ENCODE measurements at places on chromosomes 3 and 15.

- DNase-seq, result no peak
These were observed 507.1 kb downstream of the GRM7 start for GRCh38 chr3:7367968-7368367.

GRCh38 chr15:41908736-41909461, 15.0 kb upstream of the SPTBN5 start:
- DNase-seq, result no peak

GRCh38 chr3:42975456-42975855, 3.7 kb upstream of the GASK1A start:
- DNase-seq, result no peak

DNA sequence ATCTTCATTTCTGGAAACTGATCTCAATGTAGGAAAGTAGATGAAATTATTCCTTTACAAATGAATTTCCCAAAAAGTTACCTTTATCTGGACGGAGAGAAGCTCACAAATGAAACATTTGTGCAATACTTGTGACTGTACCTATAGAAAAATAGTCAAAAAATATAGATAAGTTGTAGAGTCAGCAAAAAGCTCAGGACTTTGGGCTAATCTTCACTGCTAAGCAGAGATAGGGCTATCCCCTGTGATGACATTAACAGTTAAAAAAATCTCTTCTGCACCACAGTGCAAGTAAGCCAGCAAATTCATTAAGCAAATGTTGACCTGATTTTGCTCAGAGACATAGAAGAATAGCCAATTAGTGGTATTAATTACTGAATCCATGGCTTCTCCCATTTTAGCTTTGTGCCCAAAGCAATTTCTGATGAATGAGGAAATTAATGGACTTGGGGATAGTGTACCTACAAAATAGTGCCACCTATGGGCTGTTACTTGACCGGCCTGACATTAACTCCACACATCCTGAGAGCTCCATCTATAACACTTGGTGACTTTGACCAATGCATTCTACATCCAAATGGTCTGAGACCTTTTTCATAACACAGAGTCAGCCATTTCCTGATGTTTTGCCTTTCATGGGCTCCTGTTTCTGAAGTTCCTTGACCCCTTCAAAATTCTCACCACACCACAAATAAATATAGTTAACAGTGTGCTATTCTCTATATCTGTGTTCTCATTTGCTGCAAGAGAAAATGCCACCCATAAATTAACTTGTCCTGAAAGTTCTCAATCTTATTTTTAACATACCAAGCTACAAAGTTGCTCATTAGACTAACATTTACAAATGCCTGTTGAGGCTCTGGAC, 105.0 kb downstream of the SSR3 start:
- peak; percentile 35 for DNase-seq

GRCh38 chr3:71066849-71067261, 516.7 kb downstream of the FOXP1 start:
- DNase-seq, result no peak

DNA sequence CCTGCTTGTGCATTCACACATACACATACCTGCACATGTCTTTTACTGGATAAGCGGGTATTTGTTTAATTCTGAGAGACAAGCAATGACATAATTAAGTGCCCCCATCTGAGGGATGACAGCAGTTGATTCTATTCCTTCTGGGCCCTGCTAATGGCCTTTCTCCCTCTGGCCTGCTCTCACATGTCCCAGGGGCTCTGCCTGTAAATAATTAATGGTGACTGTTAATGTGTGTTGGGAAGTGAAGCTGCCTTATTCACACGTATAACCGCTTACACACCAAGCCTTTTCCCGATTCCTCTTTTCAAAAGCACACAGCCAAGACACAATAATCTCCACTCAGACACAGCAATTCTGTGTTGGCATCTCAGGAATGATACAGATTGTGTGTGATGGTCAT, 47.8 kb downstream of the LRRK1 start:
- DNase-seq, result no peak

GRCh38 chr3:23916152-23916885, 471 bp downstream of the NKIRAS1 start:
- no peak for DNase-seq

DNA sequence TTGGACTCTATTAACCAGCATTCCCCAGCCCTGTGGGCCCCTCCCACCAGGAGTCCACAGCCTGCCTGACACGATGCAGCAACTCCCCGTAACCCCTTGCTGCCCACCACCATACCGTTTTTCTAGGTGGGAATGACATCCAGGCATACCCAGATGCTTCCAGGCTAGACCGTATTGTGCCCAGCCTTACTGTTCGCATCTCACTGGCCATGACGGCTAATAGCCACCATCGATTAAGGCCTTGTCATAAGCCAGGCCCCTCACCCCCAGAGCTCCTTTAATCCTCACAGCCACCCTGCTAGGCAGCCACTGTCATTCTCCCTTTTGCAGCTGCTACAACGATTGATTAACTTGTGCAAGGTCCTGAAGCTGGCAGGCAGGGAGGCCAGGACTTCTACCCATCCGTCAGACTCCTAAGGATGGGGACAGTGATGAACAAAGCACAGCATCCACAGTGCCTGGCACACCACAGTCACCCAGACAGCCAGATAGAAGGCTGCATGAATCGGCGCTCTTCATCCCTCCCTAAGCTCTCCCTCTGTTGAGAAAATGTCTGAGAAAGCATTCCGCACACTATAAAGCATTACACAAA, 60.0 kb upstream of the FLNB start:
- DNase-seq, result no peak

DNA sequence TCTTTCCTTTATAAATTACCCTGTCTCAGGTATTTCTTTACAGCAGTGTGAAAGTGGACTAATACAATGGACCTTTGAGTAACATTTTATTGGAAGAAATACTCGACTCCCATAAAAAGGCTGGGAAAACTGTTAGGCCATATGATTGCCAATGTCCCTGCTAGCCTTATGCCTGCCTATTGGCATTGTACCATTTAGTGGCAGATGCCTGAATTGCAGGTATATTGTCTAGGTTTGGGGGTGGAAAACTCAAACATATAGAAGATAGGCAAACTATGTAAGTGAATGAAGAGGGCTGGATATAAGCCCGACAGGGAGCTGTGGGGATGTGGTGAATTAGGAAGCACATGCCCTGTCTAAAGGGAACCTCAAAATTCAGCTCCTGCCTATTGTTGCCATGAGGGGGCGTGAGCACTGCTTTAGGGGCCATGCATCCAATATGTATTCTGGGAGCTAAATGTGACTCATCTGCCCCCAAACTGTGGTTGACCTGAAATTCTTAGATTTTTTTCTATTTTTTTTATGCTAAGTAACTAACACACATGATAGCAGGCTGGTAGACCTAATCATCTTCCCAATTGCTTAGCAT, 65.2 kb upstream of the TRA2B start:
- DNase-seq, result no peak

GRCh38 chr3:100682854-100683760, 26.2 kb upstream of the TFG start:
- DNase-seq, result no peak

DNA sequence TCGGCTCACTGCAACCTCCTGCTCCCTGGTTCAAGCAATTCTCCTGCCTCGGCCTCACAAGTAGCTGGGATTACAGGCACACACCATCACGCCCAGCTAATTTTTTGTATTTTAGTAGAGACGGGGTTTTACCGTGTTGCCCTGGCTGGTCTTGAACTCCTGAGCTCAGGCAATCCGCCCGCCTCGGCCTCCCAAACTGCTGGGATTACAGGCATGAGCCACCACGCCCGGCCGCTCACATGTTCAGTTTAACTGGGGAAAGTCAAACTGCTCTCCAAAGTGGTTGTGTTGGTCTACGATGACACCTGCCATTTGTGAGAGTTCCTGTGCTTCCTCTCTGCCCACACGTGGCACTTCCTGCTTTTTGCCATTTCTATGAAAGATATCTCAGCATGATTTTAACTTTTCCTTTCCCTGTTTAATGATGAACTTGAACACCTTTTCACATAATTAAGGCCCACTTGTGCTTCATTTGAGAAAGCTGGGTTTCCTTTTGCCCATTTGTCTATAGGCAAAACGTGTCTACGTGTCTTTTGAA, 877 bp upstream of the GP5 start:
- DNase-seq, result no peak
